ENCODE measurements at places on chromosomes 16 and 17. TPM values are rescaled to one million over a fixed set of nuclear protein-coding genes. Genes with fewer than 3 reads are reported as not detected.
A peak's percentile ranks its signal among the peaks of the same experiment; 100 is the strongest.

DNA sequence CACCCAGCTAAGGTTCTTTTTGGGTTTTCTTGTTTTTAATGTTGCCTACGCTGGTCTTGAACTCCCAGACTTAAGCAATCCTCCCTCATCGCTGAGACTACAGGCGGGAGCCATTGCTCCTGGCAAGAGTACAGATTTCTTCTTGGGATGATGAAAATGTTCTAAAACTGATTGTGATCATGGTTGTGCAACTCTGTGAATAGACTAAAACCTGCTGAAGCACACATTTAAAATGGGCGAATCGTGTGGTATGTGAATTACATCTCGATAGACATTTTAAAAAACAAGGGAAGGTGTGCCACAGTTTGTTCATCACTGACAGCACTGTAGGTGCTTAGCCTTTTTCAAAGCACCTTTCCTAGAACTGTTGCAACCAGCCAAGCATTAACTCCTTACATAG lies 48.8 kb upstream of the CDH3 start:
- no peak overlapping the region for H3K27ac ChIP-seq
- no peaks in the 10 kb centered on the region for H3K4me1 ChIP-seq
- no peaks in the 10 kb centered on the region for H3K36me3 ChIP-seq

DNA sequence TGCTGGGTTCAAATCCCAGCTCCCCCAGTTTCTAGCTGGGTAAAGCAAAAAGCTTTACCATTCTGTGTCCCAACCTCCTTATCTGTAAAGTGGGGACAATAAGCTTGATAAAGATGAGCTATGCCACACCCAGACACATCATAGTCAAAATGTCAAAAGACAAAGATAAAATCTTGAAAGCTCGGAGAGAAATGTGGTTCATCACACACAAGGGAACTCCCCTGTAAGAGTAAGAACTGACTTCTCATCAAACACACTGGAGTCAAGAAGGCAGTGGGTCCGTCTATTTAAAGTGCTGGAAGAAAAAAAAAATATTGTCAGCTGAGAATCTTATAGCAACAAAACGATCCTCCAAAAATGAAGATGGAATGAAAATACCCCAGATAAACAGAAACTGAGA lies 25.3 kb downstream of the CACNG5 start:
- H3K4me1 ChIP-seq = no peaks in the 10 kb centered on the region
- H3K27ac ChIP-seq = no peak overlapping the region
- H3K36me3 ChIP-seq = no peaks in the 10 kb centered on the region
- no peak overlapping the region for H3K4me3 ChIP-seq
- H3K27me3 ChIP-seq = peaks cover 24% of the 10 kb centered on the region

GRCh38 chr17:74898376-74898946 lies 5.0 kb upstream of the FADS6 start:
- no peak overlapping the region for H3K4me3 ChIP-seq
- no peaks in the 10 kb centered on the region for H3K4me1 ChIP-seq
- peaks cover 55% of the 10 kb centered on the region for H3K27me3 ChIP-seq
- no peak overlapping the region for H3K27ac ChIP-seq

DNA sequence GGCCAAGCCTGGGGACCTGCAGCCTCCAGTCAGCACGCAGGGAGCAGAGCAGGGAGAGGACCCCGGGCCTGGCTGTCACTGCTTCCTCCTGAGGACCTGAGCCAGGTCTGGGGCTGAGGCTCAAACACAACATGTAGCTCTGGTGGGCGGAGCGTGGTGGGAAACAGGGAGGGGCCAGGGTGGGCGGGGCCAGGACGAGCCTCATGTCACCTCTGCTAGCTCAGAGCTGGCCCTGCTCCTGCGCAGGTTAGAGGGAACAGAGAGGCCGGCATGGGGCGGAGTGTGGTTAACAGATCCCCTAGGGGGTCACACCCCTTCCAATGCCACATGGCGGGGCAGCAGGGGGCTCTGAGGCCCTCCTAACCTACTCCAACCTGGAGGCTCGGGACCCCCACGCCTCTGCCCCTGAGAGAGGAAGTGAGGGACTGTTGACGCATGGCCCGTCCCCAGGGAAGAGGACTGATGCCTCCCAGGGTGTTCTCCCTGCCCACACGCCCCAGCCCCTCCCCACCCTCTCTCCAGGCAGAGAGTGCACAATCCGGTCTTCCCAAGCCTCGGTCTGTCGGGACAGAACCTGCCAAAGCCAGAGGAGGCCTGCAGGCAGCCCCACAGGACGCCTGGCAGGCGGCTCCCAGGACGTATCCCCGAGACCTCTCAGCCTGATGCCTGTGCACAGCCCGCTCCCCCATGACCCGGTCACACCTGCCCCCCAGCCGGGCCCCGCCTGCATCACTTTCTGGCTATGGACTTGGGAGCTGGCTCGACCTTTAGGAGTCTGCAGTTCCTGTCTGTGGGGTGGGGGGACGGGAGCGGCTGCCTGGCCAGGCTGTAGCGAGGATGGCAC lies 15.2 kb downstream of the PIEZO1 start:
- H3K27me3 ChIP-seq = no peaks in the 10 kb centered on the region
- no peaks in the 10 kb centered on the region for H3K36me3 ChIP-seq
- no peak overlapping the region for H3K27ac ChIP-seq
- H3K4me3 ChIP-seq = no peak overlapping the region
- peaks cover 37% of the 10 kb centered on the region for H3K4me1 ChIP-seq
- peak; percentile 59 for DNase-seq

SLC52A1 gene
- not detected for total RNA-seq

- no peaks in the 10 kb centered on the region for H3K27me3 ChIP-seq
- DNase-seq = no peak
- H3K27ac ChIP-seq = no peak overlapping the region
- no peaks in the 10 kb centered on the region for H3K36me3 ChIP-seq
Measured at GRCh38 chr17:17729620-17730249, 48.5 kb downstream of the RAI1 start.

TLCD2 gene
- total RNA-seq = 2.2 TPM

DNA sequence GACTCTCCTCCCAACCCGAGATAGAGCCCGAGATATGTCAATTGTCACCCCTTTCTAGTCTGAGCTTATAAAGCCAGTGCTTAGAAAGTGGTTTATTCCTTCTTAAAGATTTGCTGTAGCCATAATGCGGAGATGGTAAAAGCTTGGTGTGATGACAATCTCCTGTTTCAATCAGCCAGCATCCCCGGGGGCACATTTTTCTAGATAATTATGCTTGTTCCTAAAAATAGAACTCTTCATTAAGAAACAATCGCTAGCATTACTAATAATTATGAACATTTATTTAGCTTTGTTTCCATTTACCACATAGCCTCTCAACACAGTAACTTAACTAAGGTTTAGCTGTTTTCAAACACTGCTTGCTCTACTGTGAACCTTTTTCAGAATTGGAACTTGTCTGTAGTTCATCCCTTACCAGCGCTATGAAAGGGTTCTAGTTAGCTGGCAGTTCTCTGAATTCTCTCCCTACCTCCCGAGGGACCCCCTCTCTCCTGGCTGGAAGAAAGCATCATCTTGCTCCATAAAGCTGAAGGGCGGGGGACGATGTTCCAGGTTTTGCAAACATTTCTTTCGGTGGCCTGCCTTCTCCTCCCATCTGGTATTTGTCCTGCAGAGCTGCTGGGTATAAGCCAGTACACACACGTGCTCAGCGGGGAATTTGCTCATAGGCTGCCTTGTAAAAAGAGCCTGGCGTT lies 922 bp upstream of the MRPL58 start:
- H3K27me3 ChIP-seq = no peaks in the 10 kb centered on the region
- DNase-seq = peak; percentile 90
- H3K4me3 ChIP-seq = peak overlapping the region; percentile 82
- H3K27ac ChIP-seq = peak overlapping the region; percentile 88

GRCh38 chr17:67838538-67838937 lies 13.2 kb downstream of the BPTF start:
- H3K4me1 ChIP-seq = peaks cover 48% of the 10 kb centered on the region
- H3K4me3 ChIP-seq = no peak overlapping the region
- no peak for DNase-seq
- 0 out of 2 replicates have a peak overlapping the region, but pooled peaks have one; percentile 77 for H3K27ac ChIP-seq

GRCh38 chr16:84194470-84195200 lies 3.7 kb downstream of the ADAD2 start:
- no peaks in the 10 kb centered on the region for H3K4me1 ChIP-seq
- no peak for DNase-seq
- no peak overlapping the region for H3K4me3 ChIP-seq
- H3K27me3 ChIP-seq = no peaks in the 10 kb centered on the region
- no peak overlapping the region for H3K27ac ChIP-seq

KRTAP4-9 gene
- total RNA-seq = not detected

- no peaks in the 10 kb centered on the region for H3K36me3 ChIP-seq
- no peak overlapping the region for H3K4me3 ChIP-seq
- no peak for DNase-seq
- peaks cover 18% of the 10 kb centered on the region for H3K4me1 ChIP-seq
- no peaks in the 10 kb centered on the region for H3K27me3 ChIP-seq
Measured at GRCh38 chr17:28526381-28526780, 20.2 kb downstream of the FOXN1 start.

GRCh38 chr16:81284995-81285600 lies 29.7 kb upstream of the GAN start:
- H3K4me3 ChIP-seq = no peak overlapping the region
- H3K36me3 ChIP-seq = no peaks in the 10 kb centered on the region
- no peaks in the 10 kb centered on the region for H3K27me3 ChIP-seq
- no peak overlapping the region for H3K27ac ChIP-seq

DNA sequence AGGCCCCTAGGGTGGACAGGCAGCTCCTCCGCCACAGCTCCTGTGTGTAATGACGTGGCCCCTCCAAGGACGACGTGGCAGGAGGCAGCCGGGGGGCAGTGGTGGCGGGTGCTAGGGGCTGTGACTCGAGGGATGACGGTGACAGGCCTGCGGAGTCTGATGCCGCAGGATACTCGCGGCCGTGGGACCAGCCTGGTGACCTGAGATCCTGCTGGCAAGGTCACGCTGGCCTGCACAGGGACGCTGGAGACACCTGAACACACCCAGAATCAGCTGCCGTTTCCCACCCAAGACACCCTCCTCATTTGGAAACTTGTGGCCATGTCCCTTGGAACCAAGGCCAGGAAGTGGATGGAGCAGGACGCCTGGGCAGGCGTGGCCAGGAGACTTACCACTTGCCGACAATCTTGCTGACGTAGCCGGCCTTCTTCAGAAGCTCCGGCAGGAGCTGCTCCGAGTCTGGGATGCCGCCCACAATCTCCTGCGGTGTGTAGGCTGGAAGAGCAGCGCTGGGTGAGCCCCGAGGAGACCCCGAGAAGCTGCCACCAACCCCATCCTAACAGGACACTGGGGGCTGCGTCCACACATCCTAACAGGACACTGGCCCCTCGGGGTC lies 16.0 kb downstream of the GALNS start:
- H3K27me3 ChIP-seq = no peaks in the 10 kb centered on the region
- H3K36me3 ChIP-seq = no peaks in the 10 kb centered on the region
- H3K4me1 ChIP-seq = no peaks in the 10 kb centered on the region
- H3K4me3 ChIP-seq = no peak overlapping the region
- H3K27ac ChIP-seq = no peak overlapping the region

GRCh38 chr16:84919269-84919668 lies 92.1 kb downstream of the ZDHHC7 start:
- DNase-seq = peak; percentile 42
- no peaks in the 10 kb centered on the region for H3K36me3 ChIP-seq
- H3K4me1 ChIP-seq = no peaks in the 10 kb centered on the region
- no peak overlapping the region for H3K27ac ChIP-seq

DNA sequence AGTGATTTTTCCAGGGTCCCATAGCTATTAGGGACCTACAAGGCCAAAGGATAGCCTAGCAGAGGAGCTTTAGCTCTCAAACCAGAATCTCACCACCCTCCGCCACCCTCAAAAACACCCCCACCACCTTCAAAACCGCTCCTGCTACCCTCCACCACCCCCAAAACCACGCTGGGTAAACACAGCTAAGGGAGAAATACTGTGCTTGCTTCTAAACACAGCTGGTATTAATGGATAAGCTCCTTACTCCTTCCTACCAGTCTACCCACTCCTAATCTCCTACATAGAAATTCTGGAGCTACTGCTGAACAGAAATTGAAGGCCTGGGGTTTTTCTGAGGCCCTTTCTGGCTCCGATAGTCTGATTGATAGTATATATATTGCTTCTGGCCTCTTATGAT lies 2.2 kb upstream of the LPCAT2 start:
- H3K4me3 ChIP-seq = no peak overlapping the region
- peaks cover 67% of the 10 kb centered on the region for H3K36me3 ChIP-seq
- no peak overlapping the region for H3K27ac ChIP-seq
- H3K27me3 ChIP-seq = no peaks in the 10 kb centered on the region

DNA sequence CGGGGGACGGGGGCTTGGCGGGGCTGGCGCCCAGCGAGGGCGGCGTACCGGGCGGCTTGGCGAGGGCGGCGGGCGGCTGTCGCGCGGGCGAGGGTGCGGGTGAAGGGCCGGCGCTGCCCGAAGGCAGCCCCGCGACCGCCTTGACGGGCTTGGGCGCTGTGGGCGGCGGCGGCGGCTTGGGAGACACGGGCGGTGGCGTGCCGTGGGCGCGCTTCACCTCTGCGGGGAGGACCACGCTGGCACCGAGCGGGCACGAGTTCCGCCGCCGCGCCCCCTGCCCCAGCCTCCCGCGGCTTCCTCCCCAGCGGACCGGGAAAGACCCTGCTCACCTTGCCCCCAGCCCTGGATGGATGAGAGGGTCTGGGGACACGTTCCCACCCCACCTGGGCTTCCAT lies 17.3 kb downstream of the CASKIN1 start:
- H3K27ac ChIP-seq = no peak overlapping the region
- no peaks in the 10 kb centered on the region for H3K36me3 ChIP-seq
- H3K4me1 ChIP-seq = no peaks in the 10 kb centered on the region

TEX14 gene
- not detected for total RNA-seq

DNA sequence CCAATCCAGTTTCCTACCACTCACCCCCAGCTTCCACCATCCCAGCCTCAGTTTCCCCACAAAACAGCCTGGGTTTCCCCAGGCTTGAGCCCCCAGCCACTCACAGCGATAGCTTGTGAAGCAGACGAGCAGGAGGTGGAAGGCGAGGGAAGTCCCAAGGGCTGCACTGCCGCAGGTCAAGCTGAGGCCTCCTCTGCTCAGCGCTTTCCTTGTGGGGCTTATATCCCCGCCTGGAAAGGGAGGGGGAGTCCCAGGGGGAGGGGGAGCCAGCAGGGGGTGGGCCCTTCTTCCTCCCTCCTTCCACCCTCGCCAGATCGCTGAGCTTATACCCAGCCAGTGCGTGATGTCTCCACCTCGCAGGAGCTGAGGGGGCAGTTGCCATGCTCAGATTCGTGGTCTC lies at the start of gene PYY:
Gene PYY, minus strand, starts transcription at position 195 of the 400 bp plus-strand sequence. CDS start 457 bp downstream, outside the sequence.
- H3K36me3 ChIP-seq = no peaks in the 10 kb centered on the region
- no peak within 1 kb of the TSS for H3K27ac ChIP-seq
- 0 out of 2 replicates have a peak within 1 kb of the TSS, but pooled peaks have one; percentile 7 for H3K4me3 ChIP-seq
- H3K27me3 ChIP-seq = peaks cover 40% of the 10 kb centered on the region

SHISA9 gene
- total RNA-seq = not detected

C16orf86 gene
- 2.1 TPM for total RNA-seq

DNA sequence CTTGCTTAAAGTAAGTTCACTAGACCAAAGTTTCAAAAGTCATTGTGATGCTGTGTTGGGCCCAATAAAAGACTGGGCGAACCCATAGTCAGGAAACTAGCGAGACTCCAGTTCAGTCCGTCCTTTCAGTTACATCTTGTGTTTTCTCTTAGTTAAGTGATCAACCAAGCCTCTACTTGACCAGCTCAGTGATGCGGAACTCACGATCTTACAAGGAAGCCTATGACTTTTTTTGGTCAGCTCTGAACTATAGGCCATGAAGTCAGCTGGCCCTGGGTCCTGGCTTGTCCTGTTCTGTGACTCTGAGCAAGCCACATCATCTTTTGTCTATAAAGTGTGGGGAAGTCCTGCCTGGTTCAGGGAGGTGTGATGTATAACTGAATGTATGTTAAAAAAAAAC lies 21.7 kb upstream of the WSCD1 start:
- H3K4me3 ChIP-seq = no peak overlapping the region
- H3K36me3 ChIP-seq = no peaks in the 10 kb centered on the region
- H3K27ac ChIP-seq = no peak overlapping the region
- H3K27me3 ChIP-seq = no peaks in the 10 kb centered on the region
- H3K4me1 ChIP-seq = no peaks in the 10 kb centered on the region

GRCh38 chr17:69323806-69324205 lies 3.1 kb downstream of the ABCA5 start:
- H3K4me3 ChIP-seq = no peak overlapping the region
- no peaks in the 10 kb centered on the region for H3K27me3 ChIP-seq
- H3K4me1 ChIP-seq = no peaks in the 10 kb centered on the region
- DNase-seq = no peak
- no peak overlapping the region for H3K27ac ChIP-seq
